ENCODE measurements at places on chromosomes 6 and 20. TPM values are rescaled to one million over a fixed set of nuclear protein-coding genes. Genes with fewer than 3 reads are reported as not detected.

GRCh38 chr6:136767570-136768309, 24.5 kb downstream of the MAP3K5 start:
- H3K36me3 ChIP-seq = no peaks in the 10 kb centered on the region
- no peak for DNase-seq
- H3K4me1 ChIP-seq = peaks cover 2% of the 10 kb centered on the region
- H3K4me3 ChIP-seq = no peak overlapping the region
- H3K27me3 ChIP-seq = no peaks in the 10 kb centered on the region

Gene TGM2
- 10.1 TPM for total RNA-seq

GRCh38 chr6:117907601-117908245, 659 bp downstream of the SLC35F1 start:
- peaks cover 9% of the 10 kb centered on the region for H3K4me1 ChIP-seq
- H3K27ac ChIP-seq = no peak overlapping the region
- H3K36me3 ChIP-seq = no peaks in the 10 kb centered on the region
- DNase-seq = peak; percentile 8
- peak overlapping the region; percentile 40 for H3K4me3 ChIP-seq
- H3K27me3 ChIP-seq = peaks cover 29% of the 10 kb centered on the region

GRCh38 chr6:142385352-142385751, 83.5 kb downstream of the ADGRG6 start:
- H3K36me3 ChIP-seq = no peaks in the 10 kb centered on the region
- no peak overlapping the region for H3K4me3 ChIP-seq
- H3K27me3 ChIP-seq = no peaks in the 10 kb centered on the region
- DNase-seq = no peak
- peak overlapping the region; percentile 33 for H3K27ac ChIP-seq

Gene MLN
- not detected for total RNA-seq

- no peak overlapping the region for H3K4me3 ChIP-seq
- no peak for DNase-seq
- no peaks in the 10 kb centered on the region for H3K4me1 ChIP-seq
Measured at GRCh38 chr6:135085700-135086413, 31.2 kb upstream of the HBS1L start.

GRCh38 chr6:7692453-7692784, 33.5 kb upstream of the BMP6 start:
- H3K27me3 ChIP-seq = peaks cover 5% of the 10 kb centered on the region
- H3K27ac ChIP-seq = no peak overlapping the region
- no peak for DNase-seq
- no peaks in the 10 kb centered on the region for H3K4me1 ChIP-seq
- no peaks in the 10 kb centered on the region for H3K36me3 ChIP-seq
- no peak overlapping the region for H3K4me3 ChIP-seq

DNA sequence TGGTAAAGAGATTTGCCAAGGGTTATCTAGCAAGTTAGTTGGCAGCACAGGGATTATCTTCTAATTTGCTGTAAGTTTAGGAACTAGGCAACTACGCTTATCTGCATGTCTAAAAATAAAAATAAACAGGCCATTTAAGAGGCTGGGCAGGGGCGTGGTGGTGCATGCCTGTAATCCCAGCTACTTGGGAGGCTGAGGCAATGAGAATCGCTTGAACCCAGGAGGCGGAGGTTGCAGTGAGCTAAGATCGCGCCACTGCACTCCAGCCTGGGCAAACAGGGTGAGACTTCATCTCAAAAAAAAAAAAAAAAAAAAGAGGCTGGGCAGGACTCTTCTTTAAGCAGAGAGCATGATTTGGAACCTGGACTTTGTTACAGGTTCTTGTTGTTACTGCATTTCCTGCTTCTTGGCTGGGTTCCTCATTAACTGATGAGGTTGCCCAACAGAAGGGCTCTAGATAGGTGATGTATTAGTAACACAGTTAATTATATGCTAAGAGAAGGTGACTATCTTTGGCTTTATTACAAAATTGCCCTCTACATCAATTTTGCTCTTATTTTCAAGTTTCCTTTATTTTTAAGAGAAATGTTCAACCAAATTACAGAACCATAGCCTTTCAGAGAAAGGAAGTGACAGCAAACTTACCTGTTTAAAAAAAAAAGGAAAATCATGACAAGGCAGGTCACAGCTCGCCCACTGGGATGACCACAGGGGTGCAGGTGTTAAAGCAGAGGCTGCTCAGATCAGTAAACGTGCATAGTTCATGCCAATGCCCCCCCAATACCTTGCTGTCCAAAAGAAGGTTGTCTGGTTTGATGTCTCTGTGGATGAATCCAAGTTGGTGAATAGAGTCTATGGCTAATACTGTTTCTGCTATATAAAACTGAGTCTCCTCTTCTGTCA, 32.5 kb downstream of the STK38 start:
- no peaks in the 10 kb centered on the region for H3K4me1 ChIP-seq
- no peak overlapping the region for H3K4me3 ChIP-seq
- H3K27me3 ChIP-seq = no peaks in the 10 kb centered on the region
- DNase-seq = no peak
- H3K27ac ChIP-seq = no peak overlapping the region

Gene CNR1
- total RNA-seq = 0.13 TPM
